Fibroblast of the aortic adventitia (primary cell): ENCODE measurements at places on chromosomes 2 and 18. TPM values are rescaled to one million over a fixed set of nuclear protein-coding genes. Genes with fewer than 3 reads are reported as not detected.

Gene CELF4
- total RNA-seq: not detected in 2 replicates

Gene SLC9A4
- total RNA-seq: not detected in 2 replicates

Gene TRAF3IP1
- total RNA-seq: 8.4 and 15.9 TPM in 2 replicates

Gene GAD1
- total RNA-seq: not detected in 2 replicates

Gene RUFY4
- not detected in 2 replicates for total RNA-seq

Gene SLC19A3
- total RNA-seq: 0.18 and 1.6 TPM in 2 replicates

Gene SERPINB7
- total RNA-seq: 0.27 TPM in 1 of 2 replicates, not detected in the other

Gene ATP8B1
- 11.2 and 80.4 TPM in 2 replicates for total RNA-seq

Gene ABHD3
- 1.1 and 5.5 TPM in 2 replicates for total RNA-seq

Gene BCL2
- total RNA-seq: 4.2 and 13.2 TPM in 2 replicates

Gene CENPA
- total RNA-seq: 9.2 TPM in 1 of 2 replicates, not detected in the other

Gene COL4A3
- total RNA-seq: 0.08 and 1.3 TPM in 2 replicates
